ENCODE measurements at places on chromosomes 2 and 18. TPM values are rescaled to one million over a fixed set of nuclear protein-coding genes. Genes with fewer than 3 reads are reported as not detected.

Gene COLEC12
- total RNA-seq, result not detected

Gene ARHGAP28
- total RNA-seq, result not detected

- no peak for DNase-seq
Observed at GRCh38 chr18:46715062-46715461, 41.8 kb downstream of the ST8SIA5 start.

GRCh38 chr2:189552991-189553404 lies 27.6 kb downstream of the SLC40A1 start:
- no peak for DNase-seq

Gene AFF3
- 1.7 TPM for total RNA-seq

Gene SERPINB13
- not detected for total RNA-seq

GRCh38 chr2:199392363-199392762 lies 65.4 kb downstream of the SATB2 start:
- no peak for DNase-seq

Gene C1QL2
- total RNA-seq, result not detected

- no peak for DNase-seq
Observed at GRCh38 chr2:17589406-17590035, 49.0 kb downstream of the VSNL1 start.

DNA sequence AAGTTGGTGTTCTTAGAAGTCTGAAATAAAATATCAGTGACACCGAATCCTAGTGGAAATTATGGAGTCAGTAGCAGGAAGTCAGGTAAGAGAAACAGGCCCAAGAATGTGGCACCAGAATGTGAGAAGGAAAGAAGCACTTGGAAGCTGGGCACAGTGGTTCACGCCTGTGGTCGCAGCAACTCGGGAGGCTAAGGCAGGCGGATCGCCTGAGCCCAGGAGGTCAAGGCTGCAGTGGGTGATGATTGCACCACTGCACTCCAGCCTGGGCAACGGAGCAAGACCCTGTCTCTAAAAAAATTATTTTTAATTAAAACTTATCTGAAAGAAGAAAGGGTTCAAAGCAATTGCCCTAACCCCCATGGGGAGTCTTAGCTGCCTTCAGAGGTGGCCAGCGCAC lies 268.3 kb upstream of the SALL3 start:
- no peak for DNase-seq

DNA sequence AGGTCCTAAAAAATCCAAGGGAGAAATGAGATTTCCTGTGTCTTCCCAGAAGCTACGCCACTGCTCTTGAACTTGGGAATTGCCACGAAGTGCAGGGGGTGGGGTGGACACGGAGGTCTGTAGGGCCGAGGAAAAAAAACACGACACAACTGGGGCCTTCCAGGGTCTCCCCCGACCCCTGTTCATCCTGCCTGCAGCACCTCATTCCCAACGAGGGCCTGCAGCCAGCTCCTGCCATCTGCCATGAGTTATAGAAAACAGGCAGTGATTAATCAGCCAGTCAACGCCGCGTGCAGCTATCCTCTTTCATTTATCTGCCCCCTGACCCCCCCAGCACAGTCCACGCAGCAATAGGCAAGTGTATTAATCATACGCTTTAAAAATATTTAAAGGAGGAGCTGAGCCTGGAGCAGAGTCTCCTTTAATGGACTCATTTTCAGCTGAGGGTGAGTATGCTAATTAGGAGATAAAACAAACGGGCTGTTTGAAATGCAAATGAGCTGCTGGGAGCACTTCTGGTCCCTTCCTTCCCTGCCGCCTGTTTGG lies 209.9 kb downstream of the TFCP2L1 start:
- no peak for DNase-seq

DNA sequence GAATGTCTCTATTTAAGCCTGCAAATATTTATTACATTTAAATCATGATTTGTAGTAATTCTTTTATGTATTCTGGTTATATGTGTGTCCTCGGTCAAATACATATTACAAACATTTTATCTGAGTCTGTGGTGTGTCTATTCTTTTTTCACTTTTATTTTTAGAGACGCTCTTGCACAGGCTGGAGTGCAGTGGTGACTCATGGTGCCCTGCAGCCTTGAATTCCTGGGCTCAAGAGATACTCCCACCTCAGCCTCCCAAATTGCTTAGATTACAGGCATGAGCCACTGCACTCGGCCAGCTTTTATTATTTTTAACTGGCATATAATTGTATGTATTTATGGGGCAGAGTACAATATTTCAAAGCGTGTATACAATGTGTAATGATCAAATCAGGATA lies 47.5 kb downstream of the ARID5A start:
- DNase-seq, result no peak

DNA sequence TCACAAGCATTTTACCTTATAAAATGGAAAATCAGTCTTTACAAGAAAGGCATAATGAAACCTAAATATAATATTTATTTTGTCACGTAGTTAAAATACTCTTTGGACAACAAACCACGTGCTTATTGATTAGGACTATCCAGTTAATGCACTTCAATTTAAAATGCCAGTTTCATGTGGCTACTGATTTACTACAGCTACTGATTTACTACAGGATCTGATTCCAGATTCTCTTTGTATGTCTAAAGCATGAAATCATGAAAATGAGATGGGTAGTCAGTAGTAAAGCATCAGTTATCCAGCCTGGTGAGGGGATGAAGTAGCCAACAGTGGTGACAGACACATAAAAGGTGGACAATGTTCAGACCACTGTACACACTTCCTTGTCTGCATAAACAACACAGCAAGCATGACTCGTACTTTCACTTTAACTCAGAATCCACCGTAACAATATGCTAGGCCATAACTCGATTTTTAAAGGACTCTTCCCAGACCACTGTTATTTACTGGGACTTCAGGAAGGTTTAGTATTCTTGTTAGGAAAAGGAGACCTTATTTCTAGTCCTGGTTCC lies 24.9 kb downstream of the ACAA2 start:
- no peak for DNase-seq

DNA sequence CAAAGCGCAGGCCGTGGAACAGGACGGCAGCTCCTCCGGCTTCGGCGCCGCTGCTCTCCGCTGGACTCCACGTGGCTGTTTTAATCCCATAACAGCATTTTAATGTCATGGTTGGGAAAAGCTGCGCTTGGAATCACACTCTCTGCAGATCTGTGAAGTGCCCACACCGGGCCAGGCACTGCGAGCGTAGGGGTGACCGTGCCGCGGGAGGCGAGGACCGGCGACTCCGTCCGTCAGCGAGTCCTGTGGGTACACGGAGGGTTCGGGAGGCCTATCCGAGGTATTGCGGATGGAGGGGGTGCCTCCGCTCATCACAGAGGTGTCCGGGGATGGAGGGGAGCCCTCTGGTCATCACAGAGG lies 198.0 kb upstream of the SALL3 start:
- no peak for DNase-seq

DNA sequence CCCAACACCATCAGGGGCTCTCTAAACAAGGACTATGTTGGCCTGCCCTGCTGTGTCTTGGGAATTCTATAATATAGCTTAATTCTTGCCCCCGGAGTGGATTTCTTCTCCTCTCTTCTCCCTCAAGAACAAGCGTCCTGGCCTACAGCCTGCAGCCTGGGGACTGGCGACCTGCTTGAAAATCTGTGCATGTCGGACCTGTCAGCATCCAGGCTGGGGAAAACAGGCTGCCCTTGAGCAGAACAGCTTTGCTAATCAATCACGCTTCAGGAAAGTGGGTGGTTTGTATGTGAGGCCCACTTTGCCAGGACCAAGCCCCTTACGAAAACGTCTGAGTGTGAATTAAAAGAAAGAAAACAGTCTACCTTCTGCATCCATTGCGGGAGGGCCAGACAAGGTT lies 116.7 kb downstream of the BCL2 start:
- DNase-seq, result no peak

Gene SLC9A4
- total RNA-seq, result not detected

Gene SERPINB10
- not detected for total RNA-seq

Gene ANKRD30BL
- total RNA-seq, result not detected

Gene GPR45
- not detected for total RNA-seq

- no peak for DNase-seq
Observed at GRCh38 chr2:30729031-30729430, 78.2 kb downstream of the CAPN13 start.

- no peak for DNase-seq
Observed at GRCh38 chr18:49234984-49235383, 225.5 kb downstream of the DYM start.

GRCh38 chr2:131556998-131557397 lies 29.3 kb downstream of the CCDC74A start:
- no peak for DNase-seq

GRCh38 chr2:236237468-236238190 lies 26.6 kb downstream of the ASB18 start:
- DNase-seq, result no peak

Gene GBX2
- total RNA-seq, result not detected

DNA sequence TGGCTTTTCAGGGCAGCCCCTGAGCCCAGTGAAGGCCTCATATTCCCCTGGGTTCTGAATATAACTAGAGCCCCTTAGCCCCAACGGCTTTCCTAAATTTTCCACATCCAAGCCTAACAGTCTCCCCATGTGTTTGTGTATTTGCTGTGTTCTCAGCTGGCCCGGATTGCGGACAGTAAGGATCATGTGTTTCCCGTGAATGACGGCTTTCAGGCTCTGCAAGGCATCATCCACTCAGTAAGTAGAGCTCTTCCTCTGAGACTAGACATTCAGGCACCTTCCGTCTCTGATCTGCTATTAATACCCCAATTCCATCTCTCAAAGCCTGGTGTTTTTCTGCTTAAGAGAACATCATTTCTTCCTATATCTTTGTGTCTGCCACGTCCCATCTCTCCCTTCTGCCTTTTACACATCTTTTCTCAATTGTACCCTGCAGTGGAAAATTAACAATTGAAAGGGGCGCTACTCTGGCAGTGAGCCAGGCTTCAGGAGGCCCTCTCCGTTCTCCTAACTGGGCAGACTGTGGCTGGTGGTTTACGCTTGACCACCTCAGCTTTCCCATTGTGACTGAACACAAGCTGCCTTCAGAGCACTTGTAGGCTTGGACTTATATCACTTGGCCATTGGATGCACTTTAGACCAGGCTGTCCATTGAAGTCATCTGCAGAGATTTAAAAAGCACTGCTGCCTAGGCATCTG lies 64.4 kb downstream of the ANTXR1 start:
- no peak for DNase-seq

Gene NR4A2
- total RNA-seq, result 21.9 TPM

Gene CD8B2
- total RNA-seq, result 0.54 TPM

Data from activated T-helper 1 cell treated with anti-CD3 and anti-CD28 coated beads, Interleukin-12 subunit alpha, Interleukin-12 subunit beta, Interleukin-2, Interleukin-4 antibody, amounts not matched to agents 30 ng/mL and 10 ng/mL and 1 ng/mL, durations not matched to agents 14 hours and 24 hours and 36 hours (primary cell).